ENCODE measurements at places on chromosomes 13 and 19.

GRCh38 chr13:79483086-79483706, 2.2 kb downstream of the NDFIP2 start:
- DNase-seq: no peak

DNA sequence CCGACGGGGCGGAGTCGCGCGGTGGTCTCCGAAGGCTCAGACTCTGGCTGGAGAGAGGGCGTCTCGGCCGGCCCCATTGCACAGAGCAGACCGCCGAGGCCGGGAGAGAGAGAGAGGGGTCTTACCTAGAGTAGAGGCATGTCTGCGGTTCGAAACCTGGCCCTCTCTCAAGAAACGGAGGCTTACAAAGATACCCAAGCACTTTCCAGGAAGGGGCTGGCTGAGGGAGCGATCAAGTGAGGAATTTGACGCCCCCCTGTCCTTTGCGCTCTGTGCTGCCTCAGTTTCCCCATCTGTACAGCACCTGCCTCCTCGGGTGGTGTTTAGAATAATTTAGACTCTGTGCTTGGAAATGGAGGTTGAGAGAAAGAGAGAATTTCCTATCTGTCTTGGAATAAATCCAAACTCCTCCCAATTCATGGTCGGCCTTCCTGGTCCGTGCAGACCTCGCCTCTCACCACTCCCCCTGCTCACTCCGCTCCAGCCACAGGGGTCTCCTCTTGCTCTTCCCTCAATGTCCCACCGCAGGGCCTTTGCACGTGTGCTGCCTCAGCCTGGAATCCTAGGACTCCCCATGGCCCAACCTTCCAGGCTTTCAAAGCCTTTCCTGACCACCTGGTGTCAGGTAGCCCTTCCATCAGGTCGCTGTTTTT, 658 bp upstream of the ISOC2 start:
- peak; percentile 53 for DNase-seq

- no peak for DNase-seq
Measured at GRCh38 chr19:12159773-12160414, 3.0 kb upstream of the ZNF136 start.

DNA sequence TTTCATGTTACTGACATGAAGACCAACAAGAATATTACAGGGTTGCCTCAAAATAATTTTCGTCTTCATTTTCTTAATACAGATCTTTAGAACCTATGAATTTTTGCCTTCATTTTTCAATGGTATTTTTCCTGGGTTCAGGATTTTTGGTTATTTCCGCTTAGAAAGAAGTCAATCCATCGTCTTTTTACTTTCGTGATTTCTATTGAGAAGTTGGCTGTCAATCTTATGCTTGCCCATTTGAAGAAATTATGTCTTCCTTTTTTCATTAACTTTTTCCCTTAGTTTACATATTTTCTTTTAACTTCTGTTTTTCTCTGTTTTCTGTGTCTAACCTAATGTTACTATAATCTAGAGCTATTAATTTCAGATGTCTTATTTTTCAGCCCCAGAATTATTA, 868.9 kb upstream of the SLC10A2 start:
- DNase-seq: no peak

- peak; percentile 99 for DNase-seq
Measured at GRCh38 chr19:14496029-14496833, at the start of gene GIPC1. TSS of gene GIPC1 (minus strand) at chr19:14496127. CDS start at chr19:14482976, 13,151 bp downstream.

GRCh38 chr13:46071590-46072249, 19.2 kb upstream of the ZC3H13 start:
- no peak for DNase-seq

DNA sequence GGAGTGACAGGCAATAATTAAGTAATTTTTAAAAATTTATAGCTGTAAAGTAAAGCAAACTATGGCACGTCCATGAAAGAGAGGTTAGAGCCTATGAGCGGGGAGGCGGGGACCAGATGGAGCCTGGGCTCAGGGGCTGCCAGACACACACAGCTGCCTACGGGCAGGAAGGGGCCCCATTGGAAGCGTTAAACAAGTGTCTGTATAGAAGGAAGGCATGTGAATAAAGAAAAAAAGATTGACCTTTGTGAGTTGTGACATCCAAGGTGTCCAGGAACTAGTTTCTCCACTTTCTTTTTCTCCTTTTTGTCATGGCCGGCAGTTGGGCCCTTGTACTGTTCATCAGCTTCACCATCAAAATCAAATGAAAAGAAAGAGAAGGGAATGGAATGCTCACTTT, 56.8 kb downstream of the LRCH1 start:
- DNase-seq: no peak

- DNase-seq: no peak
Measured at GRCh38 chr19:23439623-23440022, 44.4 kb upstream of the ZNF91 start.

DNA sequence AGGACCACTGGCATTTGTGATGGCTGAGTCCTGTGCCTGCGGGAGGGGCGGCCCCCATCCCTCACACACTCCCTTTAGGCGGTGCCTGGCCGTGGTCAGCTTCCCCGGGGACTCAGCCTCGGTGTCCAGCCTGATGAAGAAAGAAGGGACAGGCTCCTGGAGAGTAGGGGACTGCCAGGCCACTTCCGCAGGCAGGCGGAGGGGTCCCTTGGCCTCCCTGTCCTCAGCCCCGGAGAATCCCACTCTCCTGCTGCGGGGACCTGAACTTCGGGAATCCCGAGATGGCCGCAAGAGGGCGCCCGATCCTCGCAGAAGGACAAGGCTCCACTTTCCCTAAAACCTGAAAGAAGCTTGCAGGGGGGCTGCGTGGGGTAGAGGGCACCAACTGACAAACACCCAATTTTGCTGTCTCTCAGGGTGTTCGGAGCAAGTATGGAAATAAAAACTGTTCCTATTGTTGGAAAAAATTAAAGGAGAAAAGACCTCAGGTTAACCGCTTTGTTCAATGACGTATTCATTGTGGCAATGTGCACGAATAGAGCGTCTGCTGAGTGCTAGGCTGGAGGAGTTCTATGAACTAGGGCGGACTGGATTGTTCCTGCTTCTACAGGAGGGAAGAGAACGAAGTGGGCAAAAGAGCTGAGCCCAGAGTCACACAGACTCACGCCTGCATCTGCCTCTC, 297.3 kb downstream of the ZNF536 start:
- DNase-seq: peak; percentile 41

Data from fibroblast of pulmonary artery (primary cell).